SK-N-DZ (cell line): ENCODE measurements at places on chromosomes 5 and 9.

DNA sequence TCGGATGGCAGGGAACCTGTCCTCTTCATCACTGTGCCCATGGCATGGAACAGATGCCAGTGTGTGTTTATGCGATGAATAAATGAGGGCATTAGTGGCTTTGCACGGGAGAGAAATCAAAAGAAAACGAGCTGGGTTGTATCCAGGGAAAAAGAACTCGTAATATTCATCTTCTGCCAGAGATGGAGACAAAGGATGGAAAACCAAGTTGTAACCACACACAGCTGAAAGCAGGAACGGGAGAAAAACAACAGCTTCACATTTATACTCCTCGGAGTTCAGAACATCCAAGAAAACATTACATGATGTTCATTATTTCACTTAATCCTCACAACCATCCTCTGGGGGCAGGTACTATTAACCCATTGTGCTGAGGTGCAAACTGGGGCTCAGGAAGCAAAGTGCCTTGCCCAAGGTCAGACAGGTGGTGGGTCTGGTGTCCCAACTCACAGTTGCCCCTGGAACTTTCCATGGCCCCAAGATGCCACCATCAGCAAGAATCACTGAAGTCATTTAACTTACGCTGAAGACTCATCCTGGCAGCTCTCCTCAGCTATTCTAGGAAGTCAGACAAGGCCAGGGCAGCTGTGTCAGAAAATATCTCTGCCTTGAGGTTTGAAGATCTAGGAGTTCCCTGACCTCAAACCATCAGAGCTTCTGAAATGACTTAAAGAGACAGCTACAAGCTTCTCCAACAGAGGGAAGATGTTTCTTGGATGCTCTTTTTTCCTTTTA lies 250.4 kb downstream of the NSG2 start:
- DNase-seq: no peak

DNA sequence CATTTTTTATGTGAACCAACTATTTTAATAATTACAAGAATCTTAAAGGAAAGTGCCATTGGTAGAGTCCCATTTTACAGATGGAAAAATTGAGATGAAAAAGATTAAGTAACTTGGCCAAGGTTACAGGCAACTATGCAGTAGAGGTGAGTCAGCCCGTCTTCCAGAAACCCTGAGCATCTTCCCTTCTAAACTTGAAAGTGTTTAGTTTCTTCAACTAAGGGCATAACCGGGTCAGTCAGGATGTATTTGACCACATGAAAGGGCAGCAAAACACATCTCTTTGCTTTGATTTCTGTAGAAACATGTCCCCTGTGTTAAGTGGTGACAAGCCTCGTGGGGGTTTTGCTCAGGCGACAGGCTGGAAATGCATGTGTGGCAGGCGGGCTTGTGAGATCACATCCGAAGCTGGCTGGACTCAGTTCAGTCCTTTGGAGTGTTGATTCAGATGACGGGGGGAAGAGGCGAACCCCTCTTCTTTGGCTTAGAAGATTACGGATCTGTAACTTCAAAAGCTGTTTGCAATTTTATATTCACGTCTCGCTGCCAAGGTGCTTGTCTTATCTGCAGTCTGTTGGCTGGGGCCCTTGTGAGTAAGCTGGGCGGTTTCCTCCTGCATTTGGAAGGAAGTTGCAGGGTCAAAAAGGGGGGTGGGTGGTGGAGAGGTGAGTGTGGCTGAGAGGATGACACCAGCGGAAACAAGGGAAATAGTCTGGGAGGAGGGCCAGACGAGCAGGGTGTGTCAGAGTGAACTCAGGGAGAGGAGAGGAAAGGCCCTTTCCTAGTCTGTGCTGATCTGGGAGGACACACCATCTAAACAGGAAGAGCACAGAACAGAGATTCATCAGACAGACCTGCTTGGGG lies 78.9 kb upstream of the RPS23 start:
- no peak for DNase-seq

DNA sequence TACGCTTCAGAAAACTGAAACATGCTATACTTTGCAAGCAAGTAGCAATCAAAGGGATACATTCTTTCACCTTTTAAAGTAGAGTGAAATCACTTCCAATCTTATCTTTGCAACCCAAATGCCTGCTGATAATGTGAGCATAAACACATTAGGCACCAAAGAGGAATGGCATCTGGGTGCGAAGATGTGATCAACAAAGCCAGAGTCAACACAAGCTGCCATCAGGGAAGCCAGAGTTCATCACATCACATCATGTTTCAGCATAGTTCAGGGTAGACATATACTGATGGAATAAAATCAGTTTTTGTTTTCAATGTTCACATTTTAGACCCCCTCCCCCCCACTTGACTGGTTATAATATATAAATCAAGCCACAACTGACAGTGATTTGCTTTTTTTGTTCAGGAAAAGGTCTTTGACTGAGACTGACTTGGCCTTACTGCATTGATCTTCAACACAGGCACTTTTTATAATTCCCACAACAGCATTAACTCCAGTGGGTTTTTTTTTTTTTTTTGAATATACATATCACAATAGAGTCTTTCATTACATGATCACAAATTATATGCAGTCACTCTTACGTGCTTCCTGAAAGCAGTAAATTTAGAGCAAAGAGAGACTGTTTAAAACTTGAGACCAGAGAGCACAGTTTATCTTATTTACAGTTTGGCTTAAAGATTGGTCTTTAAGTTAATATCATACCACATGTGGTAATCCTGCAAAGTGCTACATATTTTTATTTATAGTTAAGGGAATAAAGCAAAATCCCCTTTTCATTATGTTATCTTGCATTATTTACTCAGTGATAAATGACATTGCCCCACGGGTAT lies 20.3 kb downstream of the AOPEP start:
- peak; percentile 73 for DNase-seq

DNA sequence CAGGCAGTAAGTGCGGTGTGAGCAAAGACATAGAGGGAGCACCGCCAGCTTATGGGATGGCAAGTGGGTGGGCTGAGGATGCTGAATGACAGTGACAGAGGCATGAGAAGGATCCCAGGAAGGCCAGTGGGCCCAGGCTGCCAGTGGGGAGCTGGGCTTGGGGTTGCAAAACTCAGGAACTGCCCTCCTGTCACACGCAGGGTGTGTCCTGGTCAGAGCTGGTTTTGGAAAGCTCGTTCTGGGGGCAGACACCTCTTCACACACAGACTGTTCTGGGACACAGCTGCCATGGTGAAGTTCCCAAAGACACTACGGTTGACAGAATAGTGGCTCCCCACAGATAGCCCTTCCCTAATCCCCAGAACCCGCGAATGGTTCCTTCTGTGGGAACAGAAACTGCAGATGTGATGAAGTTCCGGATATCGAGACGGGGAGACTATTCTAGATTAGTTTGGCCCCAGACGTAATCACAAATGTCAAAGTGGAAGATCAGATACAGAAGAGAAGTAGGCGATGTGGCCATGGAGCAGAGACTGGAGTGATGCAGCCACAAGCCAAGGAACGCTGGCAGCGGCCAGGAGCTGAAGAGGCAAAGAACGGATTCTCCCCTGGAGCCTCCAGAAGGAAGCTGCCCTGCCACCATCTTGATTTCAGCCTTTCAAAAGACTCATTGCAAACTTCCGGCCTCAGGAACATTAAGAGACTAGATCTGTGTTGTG lies 159.0 kb downstream of the COL23A1 start:
- DNase-seq: no peak

DNA sequence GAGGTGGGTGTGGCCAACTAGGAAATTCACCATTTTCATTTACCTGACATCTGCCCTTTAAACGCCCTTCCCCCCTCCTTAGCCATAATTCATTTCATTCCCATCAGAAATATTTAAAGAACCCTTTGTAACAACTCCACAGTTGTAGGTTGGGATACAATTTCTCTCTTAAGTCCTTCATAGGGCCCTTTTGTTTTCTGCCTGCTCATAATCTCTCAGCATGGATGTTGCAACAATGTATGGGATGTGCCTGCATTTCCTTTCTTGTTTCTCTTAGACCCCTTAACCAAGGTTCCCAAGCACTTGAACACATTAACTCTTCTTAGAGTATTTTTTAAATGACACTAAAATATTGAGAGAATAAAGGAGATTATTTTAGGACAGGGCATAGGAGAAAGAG lies 51.7 kb upstream of the MYO10 start:
- no peak for DNase-seq
